ELF-1 (cell line): ENCODE measurements at places on chromosomes 2 and 18.

- DNase-seq = peak; percentile 86
These were observed 147.0 kb downstream of the ANTXR1 start for GRCh38 chr2:69159986-69160385.

DNA sequence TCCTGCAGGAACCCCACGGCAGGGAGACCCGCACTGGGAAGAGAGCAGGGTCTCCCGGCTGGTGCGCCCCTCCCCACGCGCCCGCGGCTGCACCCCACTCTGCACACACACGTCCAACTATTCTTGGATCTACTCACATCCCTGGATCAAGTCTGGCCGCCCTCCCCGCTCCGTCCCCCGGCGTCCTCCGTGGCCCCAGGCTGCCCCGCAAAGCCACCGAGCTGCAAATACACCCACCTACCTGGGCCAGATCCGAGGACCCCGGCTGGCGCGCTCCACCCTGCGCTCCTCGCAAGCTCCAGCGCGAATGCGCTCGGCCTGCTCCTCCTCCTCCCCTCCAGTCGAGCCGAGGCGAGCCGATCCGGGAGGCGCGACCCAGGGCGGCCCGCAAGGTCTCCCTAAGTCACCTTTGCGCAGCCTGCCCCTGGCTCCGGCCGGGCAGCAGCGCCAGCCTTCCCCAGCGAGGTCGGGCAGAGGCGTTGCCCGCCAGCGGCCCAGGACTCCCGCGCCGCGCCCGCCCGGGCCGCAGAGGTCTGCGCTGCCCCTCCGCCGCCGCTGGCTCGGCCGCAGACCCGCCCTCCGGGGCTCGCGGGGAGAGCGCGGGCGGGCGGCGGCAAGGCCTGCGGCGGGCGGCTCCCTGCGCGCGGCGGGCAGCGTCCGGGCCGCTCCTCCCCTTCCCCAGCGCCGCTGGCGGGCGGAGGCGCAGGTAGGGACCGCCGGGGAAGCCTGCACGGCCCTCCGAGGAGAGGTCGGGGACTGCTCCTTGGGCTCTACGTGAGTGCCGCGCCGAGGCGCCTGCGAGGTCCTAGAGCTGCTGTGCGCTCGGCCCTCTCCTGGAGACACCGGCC is 126.0 kb downstream of the OSBPL1A start:
- DNase-seq = peak; percentile 94

GRCh38 chr2:217953531-217953932 is 49.3 kb downstream of the TNS1 start:
- DNase-seq = no peak

GRCh38 chr2:195509551-195509950 is 147.5 kb upstream of the SLC39A10 start:
- no peak for DNase-seq

DNA sequence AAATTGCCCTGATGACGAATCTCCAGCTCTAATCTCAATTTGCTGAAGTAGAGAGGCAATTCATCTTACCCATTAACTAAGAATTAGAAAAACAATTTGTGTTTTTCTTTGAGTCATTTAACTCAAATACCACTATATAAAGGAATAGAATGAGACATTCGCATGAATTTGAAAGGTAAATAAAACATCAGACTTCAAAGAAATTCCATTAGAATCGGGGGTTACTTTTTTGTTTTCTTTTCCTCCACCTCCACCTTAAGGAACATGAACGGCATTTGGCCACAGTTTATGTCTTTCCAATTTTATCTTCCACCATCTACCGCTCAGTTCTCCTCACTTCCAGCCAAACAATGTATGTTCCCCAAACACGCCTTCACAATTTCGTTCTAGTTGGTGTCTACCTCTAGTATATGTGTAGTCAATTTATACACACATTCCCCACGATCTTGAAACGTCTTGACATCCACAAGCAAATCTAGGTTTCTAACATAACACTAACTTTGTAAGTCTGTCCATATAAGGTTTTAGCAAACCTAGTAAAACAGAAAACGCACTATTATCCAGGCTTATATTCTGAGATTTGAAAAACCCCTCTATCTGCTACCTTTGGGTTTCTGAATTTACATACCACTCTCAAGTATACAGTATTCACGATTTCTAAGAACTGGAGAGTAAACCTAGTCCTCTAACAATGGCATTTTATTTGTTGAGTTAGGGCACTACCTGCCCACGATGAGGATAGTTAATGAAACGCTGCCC is 1.2 kb upstream of the SMCHD1 start:
- DNase-seq = no peak

DNA sequence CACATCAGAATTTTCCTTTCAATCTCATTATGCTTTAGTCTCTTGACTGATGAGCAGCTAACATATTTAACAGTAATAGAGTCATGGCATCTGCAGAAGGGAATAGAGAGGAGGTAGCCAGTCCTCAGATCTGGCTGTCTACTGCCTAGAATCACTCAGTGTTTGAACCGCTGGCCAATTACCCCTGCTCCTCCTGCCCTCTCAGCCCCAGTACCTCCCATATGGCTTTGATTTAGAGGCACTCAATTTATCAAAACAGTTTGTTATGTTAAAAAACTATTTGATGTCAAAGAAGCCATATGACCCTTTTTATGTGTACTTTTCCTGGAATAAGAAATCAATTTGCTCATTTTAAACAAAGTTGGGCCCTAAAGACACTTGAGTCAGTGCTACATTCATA is 355.2 kb downstream of the CMPK2 start:
- DNase-seq = no peak
